Stimulated activated CD8-positive, alpha-beta memory T cell treated with anti-CD3 and anti-CD28 coated beads, Interleukin-7, amount 100 ng/mL, for 1 hour (primary cell): ENCODE measurements at places on chromosomes 16 and 17.

- DNase-seq, result no peak
Observed at GRCh38 chr17:80941171-80941570, 50.5 kb upstream of the CHMP6 start.

GRCh38 chr17:33871720-33872540, 383.2 kb upstream of the CCL2 start:
- no peak for DNase-seq

GRCh38 chr17:20920815-20921199, 122.0 kb downstream of the USP22 start:
- DNase-seq, result no peak

DNA sequence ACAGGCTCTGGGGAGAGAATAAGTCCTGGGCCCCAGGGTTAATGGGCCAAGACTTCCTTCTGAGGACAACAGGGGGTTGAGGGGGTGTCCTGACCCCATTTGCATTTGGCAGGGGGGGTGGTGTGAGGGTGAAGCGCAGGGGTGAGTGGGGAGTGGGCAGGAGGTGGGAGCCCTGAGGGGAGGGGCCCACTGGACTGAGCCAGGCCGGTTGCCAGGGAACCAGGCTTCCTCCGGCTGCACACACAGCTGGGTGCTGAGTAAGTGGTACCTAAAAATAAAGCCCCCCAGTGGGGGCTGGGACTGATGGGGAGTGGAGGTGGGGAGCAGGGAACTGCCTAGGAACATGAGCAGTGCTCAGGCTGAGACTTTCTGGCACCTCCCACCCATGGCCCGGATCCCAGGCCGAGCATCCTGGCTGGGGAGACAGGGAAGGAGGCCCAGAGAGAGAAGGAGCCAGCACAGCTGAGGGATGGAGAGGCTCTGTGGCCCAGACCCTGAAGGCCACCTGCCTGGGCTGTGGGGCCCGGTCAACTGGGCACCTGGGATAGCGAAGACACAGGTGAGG, 7.5 kb upstream of the RASD1 start:
- no peak for DNase-seq

GRCh38 chr17:41624208-41625101, at the start of gene KRT17:
Gene KRT17, minus strand, starts transcription at chr17:41624575. Its CDS starts 66 bp downstream, at chr17:41624509.
- no peak for DNase-seq
